ENCODE measurements at places on chromosomes 3 and 15.

- no peak for DNase-seq
Observed at GRCh38 chr3:97306226-97306625, 458.3 kb upstream of the ARL6 start.

DNA sequence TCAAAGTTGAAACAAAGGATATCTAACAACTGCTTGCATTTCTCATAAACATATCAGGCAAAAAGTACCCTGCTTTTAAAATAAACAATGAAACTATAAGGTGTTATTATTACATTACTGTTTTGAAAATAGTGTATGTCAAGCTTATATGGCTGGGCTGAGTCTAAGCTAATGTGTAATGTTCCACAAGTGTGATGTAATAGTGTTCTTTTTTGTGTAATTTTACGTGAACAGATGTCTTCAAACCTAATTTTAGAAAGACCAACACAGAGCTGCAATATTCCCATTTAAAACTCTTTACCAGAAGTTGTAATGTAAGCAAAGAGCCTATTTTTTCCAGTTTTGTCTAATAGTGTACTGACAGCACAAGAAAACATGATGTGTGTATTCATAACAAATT lies 34.0 kb downstream of the MINDY2 start:
- no peak for DNase-seq

GRCh38 chr3:21158861-21159542 lies 592.0 kb downstream of the ZNF385D start:
- no peak for DNase-seq

GRCh38 chr3:299590-300301 lies 103.2 kb downstream of the CHL1 start:
- no peak for DNase-seq

DNA sequence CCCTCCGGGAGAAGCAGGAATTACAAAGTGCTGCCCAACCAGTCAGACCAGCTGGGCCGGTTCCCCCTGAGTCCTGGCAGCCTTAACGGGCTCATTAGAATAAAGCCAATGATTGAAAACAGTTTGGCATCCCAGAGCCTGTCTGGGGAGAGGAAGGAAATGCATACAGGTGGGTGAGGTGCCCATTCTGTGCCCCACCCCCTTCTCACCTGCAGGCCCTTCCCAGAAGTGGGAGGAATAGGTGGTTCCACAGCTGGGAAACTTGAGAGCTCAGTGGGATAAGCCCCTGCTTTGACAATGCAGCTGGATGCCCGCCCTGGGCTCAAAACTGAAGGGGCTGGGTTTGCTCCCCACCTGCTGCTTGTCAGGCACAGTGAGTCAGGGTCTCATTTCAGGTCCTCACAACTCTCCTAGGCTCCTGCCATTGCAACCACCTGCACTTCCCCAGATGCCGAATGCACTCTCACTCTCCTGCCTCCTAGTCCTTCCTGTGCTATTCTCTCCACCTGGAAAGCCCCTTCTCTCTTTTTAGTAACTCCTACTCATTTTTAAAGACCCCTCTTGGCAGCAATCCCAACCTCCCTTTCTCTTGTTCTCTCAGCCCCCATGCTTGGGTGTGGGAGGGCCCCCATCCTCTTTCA lies 5.5 kb upstream of the BUB1B start:
- no peak for DNase-seq

GRCh38 chr3:171875923-171876412 lies 32.8 kb downstream of the TMEM212 start:
- DNase-seq: no peak

DNA sequence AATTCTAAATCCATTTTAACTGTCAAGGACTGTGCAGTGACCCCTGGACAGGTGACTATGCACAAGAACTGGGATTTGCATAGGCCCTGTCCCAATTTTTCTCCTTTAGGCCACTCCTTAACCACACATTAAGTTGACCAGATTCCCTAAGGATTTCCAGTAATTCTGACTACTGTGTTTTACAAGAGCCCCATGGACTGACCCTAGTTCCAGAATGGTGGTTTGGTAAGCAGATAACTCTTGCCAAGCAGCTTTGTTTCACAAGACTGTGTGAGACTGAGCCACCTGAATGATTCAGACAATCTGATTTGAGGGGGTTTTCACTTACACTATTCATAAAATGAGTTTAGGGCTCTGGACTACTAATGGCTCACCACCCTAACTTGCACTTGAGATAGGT lies 535.8 kb downstream of the ZBBX start:
- no peak for DNase-seq

DNA sequence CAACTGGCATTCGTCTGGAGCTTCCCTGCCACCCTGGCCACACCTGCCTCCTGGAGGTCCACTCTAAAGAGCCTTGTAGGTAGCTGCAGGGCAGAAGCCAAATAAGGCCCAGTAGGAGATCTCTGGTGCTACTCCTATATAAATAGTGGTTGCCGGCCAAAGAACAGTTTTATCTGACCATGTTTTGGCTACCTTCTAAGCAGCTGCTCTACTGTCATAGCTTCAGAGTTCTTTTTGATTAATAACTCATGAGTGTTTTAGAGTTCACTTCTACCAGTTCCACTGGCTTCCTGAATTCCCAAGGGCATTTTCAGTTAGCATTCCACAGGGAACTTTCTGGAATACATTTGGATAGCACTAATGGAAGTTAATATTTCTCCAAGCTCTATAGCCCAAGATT lies 154.6 kb downstream of the B3GALNT1 start:
- no peak for DNase-seq

DNA sequence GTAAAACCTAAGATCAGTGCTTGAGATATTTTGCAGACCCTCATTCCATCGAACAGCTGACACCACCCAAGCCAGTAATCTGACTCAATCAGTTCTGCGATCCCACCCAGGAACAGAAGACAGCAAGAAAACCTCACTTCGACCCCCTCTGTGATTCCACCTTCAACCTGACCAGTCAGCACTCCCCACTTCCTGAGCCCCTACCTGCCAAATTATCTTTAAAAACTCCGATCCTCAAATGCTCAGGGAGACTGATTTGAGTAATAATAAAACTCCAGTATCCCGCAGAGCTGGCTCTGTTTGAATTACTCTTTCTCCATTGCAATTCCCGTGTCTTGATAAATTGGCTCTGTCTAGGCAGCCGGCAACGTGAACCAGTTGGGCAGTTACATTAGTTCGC lies 25.7 kb upstream of the CLDN16 start:
- no peak for DNase-seq

DNA sequence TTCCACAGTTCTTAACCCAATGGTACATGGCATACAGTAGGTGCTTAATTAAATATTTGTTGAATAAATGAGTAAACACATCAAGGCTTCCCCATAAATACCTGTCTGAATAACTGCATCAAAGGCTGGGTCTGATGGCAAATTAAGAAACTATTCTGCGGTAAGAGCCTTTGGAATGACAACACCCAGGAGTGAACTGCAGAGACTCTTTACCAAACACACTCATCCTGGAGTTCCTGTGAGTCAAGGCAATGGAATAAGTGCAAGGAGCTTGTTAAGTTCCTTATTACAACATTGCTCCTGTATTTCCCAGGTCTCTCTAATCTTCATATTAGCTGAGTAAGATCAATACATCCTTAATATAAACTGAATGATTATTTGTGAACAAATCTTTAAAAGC lies 119.9 kb upstream of the STT3B start:
- no peak for DNase-seq

DNA sequence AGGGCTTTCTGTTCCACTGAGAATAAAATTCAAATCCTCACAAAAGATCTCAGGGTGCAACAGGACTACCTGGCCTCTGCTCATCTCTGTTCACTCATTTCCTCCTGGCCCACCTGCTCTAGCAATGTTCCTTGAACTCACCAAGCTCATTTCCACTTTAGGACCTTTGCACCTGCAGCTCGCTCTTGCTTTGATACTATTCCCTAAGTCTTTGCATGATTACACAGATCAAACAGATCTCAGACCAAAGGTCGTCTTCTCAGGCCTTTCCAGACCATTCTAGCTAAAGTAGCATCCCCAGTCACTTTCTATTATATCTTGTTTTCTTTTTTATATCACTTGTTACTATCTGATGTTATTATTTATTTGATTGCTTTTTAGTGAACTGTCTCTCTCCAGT lies 54.7 kb downstream of the B3GNT5 start:
- DNase-seq: no peak

DNA sequence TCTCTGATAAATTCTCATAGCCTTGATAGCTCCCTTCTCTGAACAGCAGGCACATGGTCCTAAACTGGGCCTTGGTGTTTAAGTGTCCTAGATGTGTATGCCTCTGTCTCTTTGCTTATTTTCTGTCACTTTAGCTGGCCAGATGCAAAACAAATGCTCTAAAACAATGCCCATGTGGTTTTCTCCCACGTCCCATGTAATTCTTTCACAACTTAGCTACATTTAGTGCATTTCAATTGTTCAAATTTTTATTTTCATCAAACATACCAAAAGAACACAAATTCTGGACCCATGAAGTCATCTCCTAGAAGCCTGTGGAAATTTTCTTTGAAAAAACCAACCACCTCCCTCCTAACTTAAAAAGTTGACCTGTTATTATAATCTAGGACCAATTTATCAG lies 491.3 kb upstream of the AGTR1 start:
- DNase-seq: no peak

- DNase-seq: no peak
Observed at GRCh38 chr15:93146196-93146595, 57.2 kb upstream of the RGMA start.

GRCh38 chr3:197205675-197206074 lies 92.7 kb downstream of the DLG1 start:
- DNase-seq: no peak

Measured in GM18507 (cell line).